Activated CD4-positive, alpha-beta memory T cell treated with anti-CD3 and anti-CD28 coated beads for 36 hours (primary cell): ENCODE measurements at places on chromosomes 3 and 15.
A peak's percentile ranks its signal among the peaks of the same experiment; 100 is the strongest.

DNA sequence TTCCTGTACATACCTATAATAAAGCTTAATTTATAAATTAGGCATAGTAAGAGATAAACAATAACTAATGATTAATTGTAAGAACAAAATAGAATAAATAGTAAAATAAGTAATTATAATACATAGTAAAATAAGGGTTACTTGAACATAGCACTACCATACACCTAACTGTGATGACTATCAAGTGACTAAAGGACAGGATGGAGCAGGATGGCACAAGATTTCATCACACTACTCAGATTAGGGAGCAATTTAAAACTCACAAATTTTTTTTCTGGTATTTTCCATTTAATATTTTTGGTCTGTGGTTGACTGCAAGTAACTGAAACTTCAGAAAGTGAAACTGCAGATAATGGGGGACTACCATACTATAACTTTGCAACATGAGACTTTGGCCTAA lies 14.8 kb downstream of the RFX7 start:
- DNase-seq = no peak

- DNase-seq = no peak
Observed at GRCh38 chr3:161694682-161695564, 198.3 kb downstream of the OTOL1 start.

DNA sequence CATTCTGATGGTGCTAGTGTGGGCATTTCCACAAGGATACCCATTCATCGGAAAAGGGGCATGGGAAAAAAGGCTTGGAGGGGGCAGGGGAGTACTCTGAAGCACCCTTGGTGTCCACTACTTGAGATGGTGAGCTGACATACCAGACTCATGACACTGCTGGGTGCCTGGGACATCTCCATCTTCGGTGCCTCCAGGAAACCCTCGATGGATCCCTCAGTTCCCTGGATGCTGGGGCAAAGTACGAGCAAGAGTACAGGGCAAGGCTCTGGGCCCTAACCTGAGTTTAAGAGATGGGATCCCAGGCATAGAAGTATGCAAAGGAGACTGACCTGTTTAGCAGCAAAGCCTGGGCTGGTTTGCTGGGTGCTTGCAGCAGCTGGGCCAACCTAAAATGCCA lies 5.2 kb upstream of the IP6K1 start:
- DNase-seq = no peak

- DNase-seq = no peak
Observed at GRCh38 chr15:42504631-42505030, 9.2 kb downstream of the SNAP23 start.

GRCh38 chr3:109743981-109744380 lies 406.6 kb upstream of the DPPA4 start:
- DNase-seq = no peak

DNA sequence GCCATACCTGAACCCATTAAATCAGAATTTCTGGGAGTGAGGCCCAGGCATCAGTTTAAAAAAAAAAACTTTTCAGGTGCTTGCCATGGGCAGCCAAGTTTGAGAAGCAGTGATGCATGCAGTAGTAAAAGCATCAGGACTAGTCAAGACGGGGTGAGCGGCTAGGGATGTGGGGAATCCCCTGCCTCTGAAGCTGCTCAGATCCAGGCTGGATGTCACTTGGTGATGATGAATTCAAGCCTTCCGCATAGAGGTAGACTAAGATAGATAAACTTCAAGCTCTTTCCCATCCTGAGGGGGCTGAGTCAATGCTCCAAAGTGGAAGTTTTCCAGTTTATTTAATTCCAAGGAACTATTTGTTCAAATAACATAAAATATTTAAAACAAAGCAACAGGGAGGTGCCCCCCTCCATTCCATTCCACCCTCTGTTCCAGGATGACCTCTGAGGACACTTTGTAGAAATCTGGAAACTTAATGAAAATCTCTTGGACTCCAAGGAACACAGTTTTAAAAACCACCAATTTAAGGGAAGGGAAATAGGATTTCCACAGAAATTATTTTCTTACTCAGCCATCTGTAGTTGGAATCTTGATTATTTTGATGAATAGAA lies 100.4 kb upstream of the NR2E3 start:
- no peak for DNase-seq

- no peak for DNase-seq
Observed at GRCh38 chr3:155031186-155031585, 48.9 kb upstream of the MME start.

- DNase-seq = no peak
Observed at GRCh38 chr15:60576044-60576443, 97.1 kb upstream of the ICE2 start.

- DNase-seq = no peak
Observed at GRCh38 chr15:79643393-79643792, 211.3 kb downstream of the MINAR1 start.

DNA sequence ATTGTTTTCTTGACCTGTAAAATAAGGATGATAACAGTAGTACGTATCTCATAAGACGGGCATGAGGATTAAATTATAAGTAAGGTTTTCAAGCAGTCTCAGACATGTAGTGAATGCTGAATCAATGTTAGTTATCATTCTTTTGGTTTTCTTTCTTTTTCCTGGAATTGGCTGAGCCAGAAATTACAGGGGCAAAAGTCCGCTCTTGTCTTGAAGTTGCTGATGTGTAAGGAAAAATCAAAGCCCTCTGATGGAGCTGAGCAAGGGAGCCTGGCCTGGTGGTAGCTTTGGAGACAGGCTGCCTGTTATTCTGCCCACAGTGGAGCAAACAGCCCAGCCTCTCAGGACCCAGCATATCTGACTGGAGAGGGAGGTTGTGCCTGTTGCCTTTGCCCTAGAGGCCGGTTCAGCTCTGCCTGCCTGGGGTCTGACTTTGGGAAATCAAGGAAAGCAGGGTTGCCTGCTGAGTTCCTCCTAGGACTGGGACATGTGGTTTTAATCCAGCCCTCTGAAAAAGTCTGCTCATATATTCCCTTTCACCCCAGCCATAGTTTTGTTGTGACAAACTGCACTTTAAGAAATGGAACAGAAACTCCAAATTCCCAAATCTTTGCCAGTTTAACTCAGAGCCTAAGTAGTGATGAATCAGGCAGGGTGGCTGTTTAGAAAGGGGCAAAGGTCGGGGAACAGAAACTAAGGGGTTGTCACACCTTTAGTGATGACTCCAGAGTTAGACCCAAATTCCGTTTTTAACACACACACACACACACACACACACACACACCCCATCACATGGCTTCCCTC lies 40.1 kb downstream of the GASK1A start:
- DNase-seq = no peak

- DNase-seq = no peak
Observed at GRCh38 chr3:170910542-170910941, 2.1 kb upstream of the EIF5A2 start.

- DNase-seq = no peak
Observed at GRCh38 chr3:47227678-47228077, 54.9 kb downstream of the KIF9 start.

DNA sequence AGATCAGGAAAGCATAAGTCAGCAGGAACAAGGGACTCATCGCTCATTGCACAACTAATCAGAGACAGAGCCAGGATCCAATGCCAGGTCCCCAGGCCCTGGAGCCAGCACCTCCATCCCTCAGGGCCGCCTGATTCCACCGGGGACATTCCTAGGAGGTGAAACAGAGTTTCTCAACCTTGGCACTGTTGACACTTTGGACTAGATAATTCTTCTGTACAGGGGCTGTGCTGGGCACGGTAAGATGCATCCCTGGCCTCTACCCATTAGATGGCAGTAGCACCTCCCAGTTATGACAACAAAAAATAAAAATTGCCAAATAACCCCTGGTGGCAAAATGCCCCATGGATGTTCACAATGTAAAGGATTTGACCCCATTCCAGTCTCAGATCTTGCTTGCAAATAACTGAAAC lies 127.7 kb downstream of the MTHFS start:
- peak; percentile 10 for DNase-seq

- no peak for DNase-seq
Observed at GRCh38 chr3:57434041-57434440, 110.1 kb downstream of the DNAH12 start.

GRCh38 chr3:12553921-12554391 lies 2.9 kb upstream of the MKRN2 start:
- DNase-seq = no peak

GRCh38 chr3:30399394-30400181 lies 206.8 kb upstream of the TGFBR2 start:
- no peak for DNase-seq

DNA sequence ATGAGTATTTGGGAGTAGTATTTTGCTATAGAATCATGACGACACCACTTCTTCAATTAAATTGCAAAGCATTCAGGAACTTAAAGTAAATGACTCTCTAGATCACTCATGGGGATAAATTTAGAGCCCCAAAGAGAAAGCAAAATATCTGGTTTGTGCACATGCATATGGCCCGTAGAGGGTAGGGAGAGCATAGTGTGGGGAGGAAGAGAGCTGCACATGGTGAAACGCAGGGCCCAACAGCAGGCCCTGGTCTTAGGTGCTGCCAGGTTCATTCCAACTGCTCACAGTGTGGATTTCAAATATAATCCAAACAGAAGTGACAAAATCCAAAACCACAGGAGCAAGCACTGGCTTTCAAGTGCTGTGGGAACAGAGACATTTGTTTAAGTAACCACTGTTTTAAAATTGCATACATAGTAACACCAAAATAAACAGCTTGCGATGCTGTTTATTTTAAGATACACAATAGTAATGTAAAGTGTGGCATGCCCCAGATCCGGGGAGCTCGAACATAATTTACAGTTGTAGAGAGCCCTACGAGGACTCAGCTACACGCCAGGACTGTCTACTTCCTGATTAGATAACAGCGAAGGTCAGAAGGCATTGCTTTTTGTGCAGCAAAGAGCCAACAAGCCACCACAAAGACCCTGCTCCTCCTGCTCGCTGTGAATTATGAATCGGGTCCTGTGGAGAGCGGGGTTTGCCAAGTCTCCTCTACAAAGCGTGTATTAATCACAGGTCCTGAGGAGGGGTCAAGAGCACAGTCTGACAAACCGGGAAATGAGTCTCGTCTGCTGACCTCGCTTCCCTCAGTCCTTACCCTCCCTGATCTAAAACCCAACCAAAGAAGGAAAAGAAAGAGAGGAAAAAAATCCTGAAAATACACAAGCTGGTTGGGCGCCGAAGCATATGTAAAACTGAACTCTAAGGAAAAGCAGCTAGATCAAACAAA lies 80.6 kb downstream of the MEIS2 start:
- DNase-seq = no peak

GRCh38 chr3:12042638-12043037 lies 38.5 kb downstream of the SYN2 start:
- DNase-seq = no peak

DNA sequence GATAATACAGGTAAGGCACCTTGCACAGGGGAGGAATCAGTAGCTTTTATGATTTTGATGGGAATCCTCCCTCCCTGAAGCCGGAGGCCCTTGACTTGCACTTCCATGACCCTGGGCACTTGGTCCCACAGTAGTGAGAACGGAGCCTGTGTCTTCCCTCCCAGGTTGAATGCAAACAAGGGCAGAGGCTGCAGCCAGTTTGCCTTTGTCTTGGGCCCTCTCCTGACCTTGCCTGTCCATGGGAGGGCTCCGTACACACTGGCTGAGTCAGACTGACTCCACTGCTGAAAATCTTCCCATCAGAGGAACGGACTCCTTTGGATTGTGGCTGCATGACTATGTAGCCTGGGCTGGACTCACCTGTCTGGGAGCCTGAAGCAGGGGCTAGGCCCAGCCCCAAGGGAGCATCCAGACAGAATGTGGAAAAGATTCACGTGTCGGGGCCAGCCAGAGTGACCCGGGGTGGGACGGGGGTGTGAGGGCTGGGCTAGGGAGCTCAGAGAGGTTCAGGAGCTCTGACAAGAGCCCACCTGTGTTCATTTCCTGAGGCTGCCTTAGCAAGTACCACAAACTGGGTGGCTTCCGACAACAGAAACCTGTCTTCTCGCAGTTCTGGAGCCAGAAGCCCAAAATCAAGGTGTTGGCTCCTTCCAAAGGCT lies 9.5 kb downstream of the TBC1D21 start:
- no peak for DNase-seq

DNA sequence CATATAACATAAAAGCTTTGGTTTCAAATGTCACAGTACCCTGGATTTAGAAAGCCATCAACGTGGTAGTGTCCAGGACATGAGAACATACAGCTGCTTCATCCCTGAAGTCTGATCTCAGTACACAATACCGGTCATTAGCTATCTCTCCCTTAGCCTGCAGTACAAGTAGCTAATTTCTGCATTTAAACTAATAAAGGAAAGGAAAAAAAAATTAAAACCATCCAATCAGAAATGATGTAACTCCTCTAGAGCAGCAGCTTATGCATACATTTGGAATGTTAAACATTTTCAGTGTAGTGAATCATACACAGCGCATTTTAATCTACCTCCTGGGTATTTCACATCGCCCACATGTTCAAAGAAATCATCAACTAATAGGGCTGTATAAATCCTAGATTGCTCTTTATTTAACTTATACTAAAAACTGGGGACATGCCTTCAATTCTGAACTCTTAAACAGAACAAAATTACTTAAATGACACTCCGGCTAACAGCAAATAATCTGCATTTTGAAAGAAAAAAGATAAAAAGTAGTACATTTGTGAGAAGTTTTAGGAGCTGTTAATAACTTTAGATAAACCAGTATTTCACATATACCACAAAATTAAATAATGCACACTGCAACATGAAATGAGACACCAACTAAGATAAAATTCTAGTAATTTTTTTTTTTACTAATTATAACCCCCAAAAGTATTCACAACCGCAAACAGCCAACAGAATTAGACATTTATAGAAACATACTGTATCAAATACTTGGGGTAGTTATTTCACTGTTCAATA lies 3.7 kb downstream of the IGF2BP2 start:
- no peak for DNase-seq

- DNase-seq = peak; percentile 85
Observed at GRCh38 chr3:125141596-125142419, 70.7 kb downstream of the SLC12A8 start.

- DNase-seq = no peak
Observed at GRCh38 chr15:63476229-63476632, 28.2 kb upstream of the USP3 start.

- no peak for DNase-seq
Observed at GRCh38 chr15:40917585-40917984, 11.6 kb upstream of the DLL4 start.

DNA sequence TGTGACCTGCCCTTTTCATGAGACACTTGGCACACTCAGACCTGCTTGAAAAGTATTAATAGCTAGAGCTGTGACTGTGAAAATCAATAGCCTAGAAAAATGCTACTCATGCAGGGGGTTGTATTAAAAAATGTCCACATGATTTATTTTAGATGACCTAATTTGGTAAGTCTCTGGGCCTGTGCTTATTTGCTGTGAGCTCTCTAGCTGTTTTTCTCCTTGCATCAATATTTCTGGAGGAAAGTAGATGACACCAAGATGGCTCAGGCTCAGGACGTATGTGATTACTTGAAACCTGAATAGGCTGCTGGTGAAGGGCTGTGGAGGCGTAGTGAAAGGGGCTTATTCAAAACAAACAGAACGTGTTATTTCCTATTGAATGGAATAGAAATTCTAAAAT lies 29.5 kb downstream of the KCNAB1 start:
- no peak for DNase-seq

DNA sequence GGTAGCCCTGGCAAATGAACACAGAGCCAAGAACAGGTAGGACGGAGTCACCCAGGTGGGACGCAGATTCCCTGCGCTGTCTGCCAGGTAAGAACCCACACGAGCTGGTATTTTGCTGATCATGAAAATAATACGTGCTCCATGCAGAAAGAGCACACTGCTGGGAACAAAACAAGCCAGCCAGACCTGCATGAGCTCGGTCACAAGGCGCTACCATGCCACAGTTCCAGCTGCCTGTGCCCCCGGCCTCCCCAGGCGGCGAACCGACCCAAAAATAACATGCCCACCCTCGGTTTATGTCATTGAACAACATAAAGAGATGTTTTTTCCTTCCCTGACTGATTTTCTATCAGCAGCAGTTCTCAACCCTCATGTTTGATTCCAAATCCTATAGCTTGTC lies 25.8 kb downstream of the CYFIP1 start:
- no peak for DNase-seq
